Stimulated activated CD8-positive, alpha-beta memory T cell treated with anti-CD3 and anti-CD28 coated beads, Interleukin-4, amount 100 ng/mL, for 4 hours (primary cell): ENCODE measurements at places on chromosomes 16 and 17.

GRCh38 chr17:74452841-74453661, 13.4 kb upstream of the CD300A start:
- no peak for DNase-seq

DNA sequence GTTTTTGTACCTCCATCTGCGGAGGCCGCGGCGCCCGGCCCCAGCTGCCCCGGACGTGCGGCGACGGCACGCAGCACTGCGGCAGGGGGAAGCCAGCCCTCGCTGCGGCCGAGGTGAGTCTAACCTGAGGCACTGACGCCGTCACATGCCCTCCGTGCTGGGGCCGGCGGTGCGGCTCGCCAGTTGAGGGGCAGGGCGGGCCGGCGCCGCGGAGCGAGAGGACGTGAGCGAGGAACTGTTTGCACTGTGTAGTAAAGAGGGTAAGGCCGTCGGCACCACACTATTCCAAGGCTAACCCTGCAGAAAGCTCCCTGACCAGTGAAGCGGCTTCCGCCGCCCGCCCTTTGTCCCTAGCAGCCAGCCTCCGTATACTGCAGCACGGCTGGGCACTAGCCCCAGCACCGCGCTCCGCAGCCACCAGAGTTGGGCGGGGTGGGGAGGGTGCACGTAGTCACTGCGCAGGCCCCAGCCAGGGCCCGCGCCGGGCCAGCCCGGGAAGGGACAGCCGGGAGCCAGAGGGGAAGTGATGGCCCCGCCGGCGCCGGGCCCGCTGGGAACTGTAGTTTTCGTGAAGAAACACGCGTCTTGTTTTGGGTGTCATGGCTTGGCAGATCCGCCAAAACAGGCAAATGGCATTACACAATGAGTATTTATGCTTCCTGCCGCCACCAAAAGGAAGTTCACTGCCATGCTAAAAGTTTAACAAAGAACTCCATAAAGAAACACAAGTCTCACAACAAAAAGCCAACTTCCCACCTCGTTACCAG, 580 bp upstream of the KANSL1 start:
- peak; percentile 84 for DNase-seq

DNA sequence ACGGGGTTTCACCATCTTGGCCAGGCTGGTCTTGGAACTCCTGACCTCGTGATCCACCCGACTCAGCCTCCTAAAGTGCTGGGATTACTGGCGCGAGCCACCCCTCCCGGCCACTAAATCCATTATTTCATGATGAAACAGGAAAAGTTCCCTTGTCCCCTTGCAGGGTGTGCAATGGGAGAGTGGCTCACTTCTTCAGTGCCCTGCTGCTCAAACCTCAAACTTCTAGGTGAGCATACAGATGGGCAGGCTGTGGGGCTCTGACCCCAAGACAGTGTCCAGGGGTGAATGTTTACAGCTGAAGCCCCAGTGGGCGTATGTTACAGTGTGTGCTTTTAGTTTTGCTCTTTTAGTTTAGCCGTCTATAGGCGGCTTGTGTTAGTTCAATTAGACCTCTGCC, 34.7 kb downstream of the GJC1 start:
- no peak for DNase-seq

- no peak for DNase-seq
Observed at GRCh38 chr17:56457501-56457900, 136.0 kb upstream of the NOG start.

DNA sequence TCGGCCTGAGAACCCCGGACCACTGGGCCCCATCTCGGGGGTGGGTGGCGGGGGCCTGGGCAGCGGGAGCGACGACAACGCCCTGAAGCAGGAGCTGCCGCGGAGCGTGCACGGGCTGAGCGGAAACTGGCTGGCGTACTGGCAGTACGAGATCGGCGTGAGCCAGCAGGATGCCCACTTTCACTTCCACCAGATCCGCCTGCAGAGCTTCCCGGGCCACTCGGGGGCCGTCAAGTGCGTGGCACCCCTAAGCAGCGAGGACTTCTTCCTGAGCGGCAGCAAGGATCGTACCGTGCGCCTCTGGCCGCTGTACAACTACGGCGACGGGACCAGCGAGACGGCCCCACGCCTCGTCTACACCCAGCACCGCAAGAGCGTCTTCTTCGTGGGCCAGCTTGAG, 8.9 kb upstream of the SERPINF2 start:
- DNase-seq = no peak

GRCh38 chr17:1183171-1183873, 3.5 kb upstream of the ABR start:
- no peak for DNase-seq

DNA sequence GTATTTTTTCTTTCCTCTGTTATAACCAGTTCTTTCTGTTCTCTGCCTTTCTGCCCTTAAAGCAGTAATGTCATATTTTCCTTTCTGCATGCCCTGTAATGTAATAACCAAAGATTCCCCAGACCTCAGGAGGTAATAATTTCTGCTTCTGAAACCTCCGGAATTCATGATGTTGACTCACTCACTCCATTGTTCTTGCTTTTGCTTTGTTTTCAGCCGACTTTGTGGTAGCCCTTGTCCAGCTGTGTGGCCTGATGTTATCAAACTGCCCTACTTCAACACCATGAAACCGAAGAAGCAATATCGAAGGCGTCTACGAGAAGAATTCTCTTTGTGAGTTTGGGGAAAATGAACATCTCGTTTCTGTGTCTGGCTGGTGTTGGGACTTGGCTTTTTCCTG, 55.9 kb downstream of the CDK12 start:
- DNase-seq = no peak

DNA sequence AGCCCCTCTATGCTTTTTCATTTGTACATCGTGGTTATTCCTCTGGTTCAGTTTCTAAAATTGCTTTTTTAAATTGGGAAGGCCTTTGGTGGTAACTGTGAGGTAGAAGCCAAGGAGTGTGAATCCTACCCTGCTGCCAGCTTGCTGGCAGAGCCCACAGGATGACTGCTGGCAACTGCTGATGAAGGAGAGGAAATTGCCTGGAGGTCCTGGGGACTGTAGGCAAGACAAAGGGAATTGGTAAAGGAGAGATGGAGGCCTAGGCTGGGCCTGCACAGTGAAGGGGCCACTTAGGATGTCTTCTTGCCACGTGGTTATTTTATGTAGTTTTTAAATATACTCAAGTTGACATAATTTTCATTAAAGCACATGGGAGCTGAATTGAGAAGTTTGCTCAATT, 15.8 kb downstream of the C17orf58 start:
- DNase-seq = no peak

- no peak for DNase-seq
Observed at GRCh38 chr16:25213709-25214397, 2.9 kb upstream of the AQP8 start.

- DNase-seq = no peak
Observed at GRCh38 chr17:39750131-39751015, 12.6 kb downstream of the GRB7 start.

- DNase-seq = no peak
Observed at GRCh38 chr16:78946556-78946955, 654.0 kb downstream of the MAF start.

- DNase-seq = no peak
Observed at GRCh38 chr16:51030516-51030915, 120.6 kb downstream of the SALL1 start.

DNA sequence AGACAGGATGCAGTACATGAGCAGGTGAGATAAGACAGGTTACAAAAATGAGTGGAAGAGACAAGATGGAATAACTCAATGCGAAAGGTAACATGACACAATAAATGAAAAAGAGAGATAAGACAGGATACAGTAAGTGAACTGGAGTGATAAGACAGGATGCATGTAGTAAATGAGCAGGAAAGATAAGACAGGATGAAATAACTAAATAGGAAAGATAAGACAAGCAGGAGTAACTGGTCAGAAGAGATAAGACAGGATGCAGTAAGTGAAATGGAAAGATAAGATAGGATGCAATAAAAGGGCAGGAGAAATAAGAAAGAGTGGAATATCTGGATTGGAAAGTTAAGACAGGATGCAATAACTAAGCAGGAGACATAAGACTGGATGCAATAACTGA, 8.3 kb upstream of the MYH4 start:
- no peak for DNase-seq

DNA sequence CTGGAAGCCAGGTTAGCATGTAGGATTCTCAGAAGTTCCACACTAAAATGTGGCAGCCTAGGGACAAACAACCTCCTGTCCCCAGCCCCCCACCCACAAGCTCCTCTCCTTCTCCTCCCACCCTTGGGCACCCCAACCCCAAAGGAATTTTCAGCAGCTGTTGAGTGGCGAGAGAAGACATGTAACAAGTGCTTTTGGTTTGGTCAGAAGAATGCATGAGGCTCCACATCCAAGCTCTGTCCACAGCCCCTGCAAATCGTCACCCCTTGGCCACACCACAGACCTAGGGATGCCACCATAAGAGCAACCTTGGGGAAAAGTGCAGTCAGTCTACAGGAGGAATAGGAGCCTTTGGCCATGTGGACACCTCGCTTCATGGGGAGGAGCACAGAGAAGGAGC, 11.9 kb upstream of the RAB37 start:
- no peak for DNase-seq
